ENCODE measurements at places on chromosomes 7 and 10.
A peak's percentile ranks its signal among the peaks of the same experiment; 100 is the strongest.

DNA sequence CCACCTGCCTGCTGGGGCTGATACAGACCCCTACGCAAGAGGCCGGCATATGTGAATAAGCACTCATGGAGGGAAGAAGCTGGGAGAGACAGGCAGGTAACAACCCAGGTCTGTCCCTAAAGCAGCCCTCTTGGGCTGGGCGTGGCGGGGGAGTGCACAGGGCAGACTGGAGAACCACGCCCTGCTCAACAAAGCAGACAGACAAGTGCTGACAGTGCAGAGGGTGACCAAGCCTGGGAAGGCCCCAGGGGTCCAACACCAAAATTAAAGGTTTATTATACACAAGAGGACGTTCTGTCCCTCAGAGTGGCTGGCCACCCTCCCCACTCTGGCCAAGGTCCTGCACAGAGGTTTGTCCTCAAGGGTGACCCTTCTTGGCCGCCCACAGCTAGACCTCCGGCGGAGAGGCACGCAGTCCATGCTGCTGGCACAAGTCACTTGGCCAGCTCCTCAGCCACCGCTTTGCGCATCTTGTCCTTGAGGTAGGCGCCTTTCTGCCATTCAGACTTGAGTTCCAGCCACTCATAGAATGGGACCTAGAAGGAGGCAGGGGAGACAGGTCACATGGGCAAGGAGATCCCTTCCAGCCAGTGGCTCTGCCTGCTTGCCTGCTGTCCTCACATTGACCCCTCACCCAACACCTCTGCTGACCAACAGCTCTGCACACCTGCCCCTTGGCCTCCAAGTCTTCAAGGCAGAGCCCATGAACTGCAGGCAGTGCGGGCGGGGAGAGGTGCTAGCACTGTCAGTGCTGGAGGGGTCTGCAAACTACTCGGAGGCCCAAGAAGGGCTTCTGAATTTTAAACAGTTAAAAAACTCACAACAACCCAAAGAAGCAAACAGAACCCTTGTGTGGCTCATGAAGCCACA is 11.4 kb upstream of the NACAD start:
- DNase-seq, result no peak

DNA sequence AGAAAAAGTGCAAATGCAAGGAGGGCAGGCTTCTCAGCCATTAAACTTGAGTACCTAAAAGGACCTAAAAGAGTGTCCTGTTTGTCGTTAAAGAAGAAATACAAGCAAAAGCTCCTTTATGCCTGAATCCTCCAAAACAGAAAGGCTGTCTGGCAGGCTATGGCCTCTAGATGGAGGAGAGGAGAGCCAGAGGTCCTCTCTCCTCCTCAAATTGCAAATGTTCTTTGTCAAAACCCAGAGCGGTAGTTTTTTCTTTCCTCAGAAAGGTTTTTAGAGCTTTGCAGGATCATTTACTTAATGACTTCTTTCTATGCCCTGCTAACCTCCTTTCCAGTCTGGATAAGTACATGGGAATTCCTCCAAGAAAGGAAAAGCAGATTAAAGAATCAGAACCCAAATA is 1.9 kb upstream of the SORCS1 start:
- DNase-seq, result no peak

DNA sequence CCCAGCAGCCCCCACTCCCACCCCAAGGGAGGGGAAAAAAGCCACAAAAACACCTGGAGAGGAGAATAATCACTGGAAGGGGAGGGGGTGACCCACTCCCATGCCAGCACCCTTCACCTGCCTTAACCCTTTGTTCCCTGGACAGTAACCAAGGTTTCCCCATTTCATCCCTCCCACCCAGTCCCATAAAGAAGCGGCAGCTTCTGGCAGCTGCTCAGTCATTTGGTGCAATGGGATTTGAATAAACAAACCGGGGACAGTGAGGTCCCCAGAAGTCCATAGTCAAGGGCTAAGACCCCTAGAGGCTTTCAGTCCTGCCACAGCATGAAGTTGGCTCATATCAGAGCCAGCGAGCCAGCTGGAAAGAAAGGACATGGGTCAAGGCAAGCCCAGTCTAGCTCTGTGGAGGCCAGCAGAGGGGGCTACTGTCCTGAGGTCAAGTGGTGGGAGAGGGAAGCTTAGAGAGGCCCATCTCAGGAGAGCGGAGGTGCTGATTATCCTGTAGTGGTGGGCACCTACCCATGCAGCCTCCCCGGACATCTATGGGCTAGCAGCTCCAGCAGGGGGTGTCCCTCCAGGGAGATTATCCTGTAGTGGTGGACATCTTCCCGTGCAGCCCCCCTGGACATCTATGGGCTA is 58.9 kb upstream of the LBX1 start:
- DNase-seq, result no peak

DNA sequence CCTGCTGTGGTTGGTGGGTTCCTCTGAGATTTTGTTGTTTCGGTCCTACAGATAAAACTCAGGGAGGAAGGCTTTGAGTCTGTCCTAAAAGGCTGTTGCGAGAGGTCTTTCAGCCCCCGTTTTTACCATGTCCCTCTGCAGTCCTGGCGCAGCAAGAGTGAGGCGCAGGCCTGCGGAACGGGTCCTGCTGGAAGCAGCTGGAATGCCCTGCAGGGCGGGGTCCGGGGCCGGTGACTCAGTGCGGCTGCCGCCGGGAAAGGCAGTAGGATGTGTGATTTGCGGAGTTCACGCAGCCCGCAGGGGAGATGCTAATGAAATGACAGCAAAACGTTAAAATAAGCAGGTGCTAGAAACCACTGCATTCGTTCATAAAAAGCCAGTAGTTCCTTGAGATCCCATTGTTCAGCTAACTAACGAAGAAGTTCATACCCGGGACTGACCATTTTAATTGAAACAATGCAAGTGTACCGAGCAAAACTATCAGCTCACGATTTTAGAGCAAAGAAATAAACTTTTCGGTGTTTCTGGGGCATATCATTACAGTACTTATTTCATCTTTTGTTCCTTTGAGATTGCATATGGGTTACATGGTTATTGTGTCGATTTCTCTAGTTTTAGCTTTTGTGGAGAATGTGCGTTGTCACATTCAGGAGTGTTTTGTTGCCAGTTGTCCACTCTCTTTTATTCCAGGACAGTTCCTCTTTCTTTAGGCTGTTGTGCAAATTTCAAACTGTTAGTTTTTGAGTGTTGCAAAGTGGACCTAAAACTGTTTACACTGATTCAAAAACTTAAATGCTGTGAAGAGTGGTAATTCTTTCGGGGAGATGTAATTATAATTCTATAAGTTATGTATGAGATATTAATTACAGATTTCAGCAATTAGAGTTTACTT is 783 bp downstream of the ANLN start:
- DNase-seq, result peak; percentile 33

- DNase-seq, result no peak
Observed at GRCh38 chr10:34824870-34825269, 9.8 kb upstream of the PARD3 start.

DNA sequence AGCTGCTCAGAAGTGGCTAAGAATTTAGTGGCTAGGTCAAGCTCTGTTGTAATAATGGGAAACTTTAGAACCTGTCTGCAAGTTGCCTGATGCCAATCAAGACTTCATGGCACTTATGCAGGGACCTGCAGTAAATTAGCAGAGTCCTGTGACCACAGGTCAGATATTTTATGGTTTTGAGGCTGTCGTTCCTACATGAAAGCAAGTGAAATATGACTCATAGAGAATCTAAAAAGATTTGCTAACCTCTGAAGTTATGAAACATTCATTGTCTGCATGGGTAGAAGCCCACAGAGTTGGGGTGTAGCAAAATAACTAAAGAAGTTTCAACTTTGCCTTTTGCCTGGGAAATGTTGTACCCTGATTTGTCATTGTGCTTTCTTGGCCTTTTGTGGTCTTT is 32.3 kb downstream of the SLC39A12 start:
- DNase-seq, result no peak

DNA sequence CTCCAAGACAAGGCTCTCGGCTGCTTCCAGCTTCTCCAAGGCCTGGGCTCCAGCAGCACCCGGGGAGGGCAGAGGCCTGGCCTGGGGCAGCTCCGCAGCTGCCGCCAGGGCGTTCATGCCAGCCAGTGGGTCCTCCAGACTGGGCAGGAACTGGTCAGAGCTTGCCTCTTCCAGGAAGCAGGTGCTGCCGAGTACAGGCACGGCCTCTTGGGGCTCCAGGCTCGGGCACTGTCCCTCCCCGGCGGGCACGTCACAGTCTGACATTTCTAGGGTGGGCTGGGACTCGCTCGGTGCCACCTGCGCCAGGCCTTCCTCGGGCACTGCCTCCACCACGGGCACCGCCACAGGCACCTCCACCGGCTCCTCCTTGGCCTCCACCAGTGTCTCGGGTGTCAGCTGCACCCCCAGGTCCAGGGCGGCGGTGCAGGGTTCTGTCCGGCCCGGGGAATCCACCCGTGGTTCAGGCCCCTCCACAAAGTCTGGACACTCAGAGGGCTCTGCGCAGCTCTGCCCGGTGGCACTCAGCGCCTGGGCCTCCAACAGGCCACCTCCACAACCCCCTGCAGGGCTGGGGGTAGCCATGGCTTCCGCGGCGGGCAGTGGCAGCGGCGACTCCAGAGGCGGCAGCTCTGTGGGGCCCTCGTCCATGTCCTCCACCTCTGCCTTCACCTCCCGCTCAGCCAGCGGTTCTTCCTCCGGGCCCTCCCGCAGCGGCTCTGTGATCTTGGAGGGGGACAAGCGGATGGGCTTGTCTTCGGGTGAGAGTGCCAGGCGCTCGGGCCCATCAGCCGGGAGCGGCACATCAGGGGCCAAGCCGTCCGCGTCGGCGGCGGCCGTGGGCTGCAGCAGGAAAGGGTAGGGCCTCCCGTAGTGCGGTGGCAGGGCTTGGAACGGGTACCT is 52.9 kb downstream of the TNRC18 start:
- DNase-seq, result no peak

GRCh38 chr10:49744924-49745605 is 17.1 kb downstream of the OGDHL start:
- DNase-seq, result no peak

- DNase-seq, result no peak
Observed at GRCh38 chr7:147311336-147311735, 1194.7 kb downstream of the CNTNAP2 start.

Measured in CD4-positive, alpha-beta T cell treated with Interleukin-4 for 1 hour (primary cell).